ENCODE measurements at places on chromosomes 13 and 19.
A peak's percentile ranks its signal among the peaks of the same experiment; 100 is the strongest.

- peak; percentile 100 for DNase-seq
These were observed 770 bp downstream of the SERTAD3 start for GRCh38 chr19:40443131-40443999.

DNA sequence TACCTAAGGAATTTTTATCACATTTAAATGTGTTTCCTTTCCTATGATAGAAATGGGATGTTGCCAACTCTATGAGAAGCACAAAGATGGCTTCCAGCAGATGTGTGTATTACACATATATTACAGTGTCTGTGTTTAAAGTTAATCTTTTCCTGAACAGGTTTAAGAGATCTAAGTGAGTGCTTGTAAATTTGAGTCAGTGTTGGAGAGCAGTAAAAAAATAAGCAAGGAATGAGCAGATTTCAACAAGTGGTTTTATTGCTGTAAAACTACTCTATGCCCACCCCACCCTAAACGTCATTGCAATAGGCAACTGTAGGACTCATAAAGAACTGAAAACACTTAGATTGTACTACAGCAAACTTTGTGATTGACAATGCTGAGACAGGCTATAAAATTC, 248.7 kb downstream of the KLF5 start:
- no peak for DNase-seq

DNA sequence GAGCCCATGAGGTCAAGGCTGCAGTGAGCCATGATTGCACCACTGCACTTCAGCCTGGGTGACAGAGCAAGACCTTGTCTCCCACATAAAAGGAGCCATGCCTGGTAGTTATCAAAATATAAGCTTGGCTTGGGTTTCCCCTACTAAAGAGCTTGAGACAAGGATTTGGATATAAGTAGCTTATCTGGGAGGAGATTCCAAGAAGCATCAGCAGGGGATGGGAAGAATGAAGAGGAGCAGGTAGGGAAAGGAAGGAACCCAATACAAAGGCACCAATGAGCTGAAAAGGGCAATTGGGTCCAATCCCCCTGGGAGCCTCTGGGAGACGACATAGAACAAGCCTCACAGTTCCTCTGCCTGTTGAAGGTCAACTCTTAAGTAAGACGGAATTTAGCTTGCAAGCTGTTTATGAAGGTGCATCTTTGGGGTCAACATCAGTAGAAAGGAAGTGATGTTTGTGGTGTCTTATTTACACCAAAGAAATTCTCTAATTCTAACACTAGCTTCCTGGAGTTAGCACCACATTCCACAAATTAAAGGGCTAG, 7.4 kb upstream of the CLEC4G start:
- DNase-seq: no peak

DNA sequence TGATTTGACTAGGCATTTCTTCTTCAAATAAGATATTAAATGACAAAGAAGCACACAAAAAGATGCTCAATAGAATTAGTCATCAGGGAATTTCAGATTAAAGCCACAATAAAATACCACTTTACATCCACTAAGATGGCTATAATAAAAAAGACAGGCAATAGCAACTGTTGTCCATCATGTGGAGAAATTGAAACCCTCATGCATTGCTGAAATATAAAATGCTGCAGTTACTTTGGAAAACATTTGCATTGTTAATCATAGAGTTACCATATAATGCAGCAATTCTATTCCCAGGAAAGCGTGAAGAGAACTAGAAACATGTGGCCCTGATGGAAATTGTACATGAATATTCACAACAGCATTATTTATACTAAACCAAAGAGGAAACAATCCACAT, 605.5 kb upstream of the SLITRK1 start:
- DNase-seq: no peak

GRCh38 chr19:48770266-48770665, 14.9 kb downstream of the FGF21 start:
- no peak for DNase-seq

DNA sequence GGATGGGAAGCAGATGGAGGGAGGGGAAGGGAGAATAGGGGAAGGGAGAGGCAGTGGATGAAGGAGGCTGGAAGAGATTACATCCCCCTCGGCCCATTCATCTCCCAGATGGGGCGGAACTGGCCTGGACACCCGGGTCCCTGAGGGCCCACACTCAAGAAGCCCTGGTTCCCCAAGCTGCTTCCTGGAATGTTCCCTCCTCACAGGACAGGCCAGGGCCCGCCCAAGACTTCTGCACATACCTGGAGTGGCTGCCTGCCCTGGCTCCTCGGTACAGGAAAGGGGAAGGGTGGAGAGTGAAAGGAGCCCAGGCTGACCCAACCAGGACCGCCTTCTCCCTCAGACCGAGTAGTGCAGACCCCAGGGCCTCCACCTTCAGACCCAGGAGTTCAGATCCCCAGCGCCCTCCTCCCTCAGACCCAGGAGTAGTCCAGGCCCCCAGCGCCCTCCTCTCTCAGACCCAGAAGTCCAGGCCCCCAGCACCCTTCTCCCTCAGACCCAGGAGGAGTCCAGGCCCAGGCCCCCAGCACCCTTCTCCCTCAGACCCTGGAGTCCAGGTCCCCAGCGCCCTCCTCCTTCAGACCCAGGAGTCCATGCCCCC, 489 bp downstream of the NTF4 start:
- DNase-seq: no peak

DNA sequence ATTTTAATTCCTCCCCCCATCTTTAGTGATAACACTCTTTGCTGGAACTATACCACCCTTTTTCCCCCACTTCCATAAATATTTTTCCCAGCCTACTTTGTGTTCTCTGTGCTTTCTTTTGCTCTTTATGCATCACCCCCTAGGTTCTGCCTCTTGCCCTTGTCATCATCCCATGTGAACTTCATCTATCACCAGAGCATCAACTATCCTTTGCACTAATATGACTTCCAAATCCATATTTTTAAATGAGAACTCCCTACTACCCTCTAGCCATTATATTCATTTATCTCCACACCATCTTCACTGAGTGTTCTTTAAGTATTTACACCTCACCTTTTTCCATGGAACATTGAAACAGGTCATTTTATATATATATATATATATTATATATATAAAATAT, 452.7 kb downstream of the FOXO1 start:
- no peak for DNase-seq

DNA sequence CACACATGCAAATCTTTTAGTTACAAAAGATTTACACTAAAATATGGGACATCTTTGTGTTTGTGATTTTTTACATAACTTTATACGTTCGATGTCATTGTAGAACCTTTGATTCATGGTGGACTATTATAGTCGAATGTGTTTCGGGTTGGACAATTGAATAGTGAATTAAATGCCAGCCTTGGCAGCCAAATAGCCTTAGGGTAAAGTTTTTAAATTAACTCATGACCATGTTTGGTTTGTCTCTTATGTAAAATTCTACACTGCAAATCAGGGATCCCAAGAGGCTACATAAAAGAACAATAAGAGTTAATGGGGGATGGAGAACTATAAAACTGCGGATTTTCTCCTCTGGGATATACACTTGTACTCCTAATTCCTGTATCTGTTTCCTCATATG, 1735.6 kb upstream of the SPRY2 start:
- no peak for DNase-seq

DNA sequence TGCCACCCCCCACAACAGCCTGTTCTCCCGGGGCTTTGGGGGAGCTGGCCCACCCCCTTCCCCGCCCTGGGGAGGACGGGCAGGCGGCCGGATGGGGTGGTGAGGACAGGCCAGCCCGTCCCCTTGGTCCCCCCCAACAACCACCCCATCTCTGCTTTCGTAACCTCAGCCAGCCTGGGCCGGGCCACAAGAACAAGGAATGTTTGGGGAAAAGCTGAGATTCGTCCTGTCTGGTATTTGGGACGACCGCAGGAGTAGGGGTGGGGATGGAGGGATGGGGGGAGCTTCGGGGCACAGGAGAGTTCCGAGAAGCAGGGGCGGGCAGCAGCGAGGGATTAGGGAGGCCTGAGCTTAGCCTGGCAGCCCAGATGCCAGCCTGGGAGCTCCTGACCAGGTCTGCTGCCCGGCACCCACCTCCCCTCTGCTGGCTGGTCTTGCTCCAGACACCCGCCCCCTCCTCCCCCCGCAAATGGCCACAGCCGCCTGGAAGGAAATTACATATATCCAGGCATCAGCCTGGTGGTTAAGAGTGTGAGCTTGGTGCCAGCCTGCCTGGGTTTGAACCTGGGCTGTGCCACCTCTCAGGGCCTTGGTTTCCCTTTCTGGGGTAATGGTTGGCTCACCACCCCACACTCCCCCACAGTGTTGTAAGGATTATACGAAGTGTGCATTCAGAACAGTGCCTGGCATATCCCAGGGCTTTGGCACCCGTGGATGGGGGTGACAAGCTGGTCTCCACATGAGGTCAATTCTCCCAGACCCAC, at the start of gene PODNL1:
Gene PODNL1, minus strand, starts transcription at position 117 of the 764 bp plus-strand sequence. CDS start 236 bp downstream, outside the sequence.
- no peak for DNase-seq

DNA sequence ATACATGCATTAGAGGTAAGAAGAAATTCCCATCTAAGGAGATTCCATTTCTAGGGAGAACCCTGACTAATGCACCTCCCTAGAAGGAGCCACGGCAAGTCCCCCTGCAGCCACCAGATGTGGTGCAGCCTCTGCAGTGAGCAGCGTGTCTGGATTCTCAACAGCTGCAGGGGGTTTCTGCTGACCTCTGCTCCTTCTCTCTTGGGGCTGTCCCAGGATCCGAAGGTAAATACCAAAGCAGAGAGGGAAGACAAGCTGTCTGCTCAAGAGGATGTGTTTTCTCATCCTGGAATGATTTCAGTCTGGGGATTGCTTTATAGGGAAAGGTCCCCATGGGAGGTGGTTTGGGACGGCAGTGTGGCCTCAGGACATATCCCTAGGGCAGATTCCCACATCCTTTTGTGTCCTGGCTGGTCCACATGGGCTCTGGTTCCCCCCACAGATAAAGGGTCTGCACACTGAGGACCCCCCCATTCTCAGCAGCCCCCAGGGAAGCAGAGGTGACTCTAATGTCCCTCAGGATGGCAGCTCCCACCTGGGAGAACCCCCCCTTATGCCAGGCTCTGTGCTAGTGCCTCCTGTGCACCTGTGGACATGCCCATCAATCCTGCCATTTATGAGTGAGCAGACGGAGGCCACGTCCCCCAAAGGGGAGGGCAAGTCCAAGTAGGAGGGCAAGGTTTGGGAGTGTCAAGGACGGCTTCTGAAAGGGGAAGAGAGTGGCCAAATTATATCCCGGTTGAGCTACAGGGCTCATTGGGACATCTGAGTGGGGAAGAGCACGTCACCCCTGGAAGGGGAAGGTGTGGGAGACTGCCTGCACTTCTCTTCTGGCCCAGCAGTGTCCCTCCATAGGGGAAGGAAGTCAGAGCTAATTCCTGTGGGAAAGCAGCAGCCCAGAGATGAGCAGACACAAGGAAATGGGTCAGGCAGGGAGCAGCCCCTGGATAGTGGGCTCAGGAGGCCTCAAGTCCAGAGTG, 10.2 kb upstream of the OR10H5 start:
- DNase-seq: no peak

DNA sequence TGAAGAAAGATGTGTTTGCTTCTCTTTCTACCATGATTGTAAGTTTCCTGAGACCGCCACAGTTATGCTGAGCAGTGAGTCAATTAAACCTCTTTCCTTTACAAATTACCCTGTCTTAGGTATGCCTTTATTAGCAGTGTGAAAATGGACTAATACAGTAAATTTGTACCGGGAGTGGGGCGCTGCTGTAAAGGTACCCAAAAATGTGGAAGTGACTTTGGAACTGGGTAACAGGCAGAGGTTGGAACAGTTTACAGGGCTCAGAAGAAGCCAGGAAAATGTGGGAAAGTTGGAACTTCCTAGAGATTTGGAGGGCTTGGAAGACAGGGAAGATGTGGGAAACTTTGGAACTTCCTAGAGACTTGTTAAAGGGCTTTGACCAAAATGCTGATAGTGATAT, 9.2 kb upstream of the PDS5B start:
- DNase-seq: no peak

GRCh38 chr13:98370806-98371515, 193.9 kb upstream of the RNF113B start:
- no peak for DNase-seq

- no peak for DNase-seq
These were observed 360.0 kb downstream of the DCT start for GRCh38 chr13:94119360-94119936.

DNA sequence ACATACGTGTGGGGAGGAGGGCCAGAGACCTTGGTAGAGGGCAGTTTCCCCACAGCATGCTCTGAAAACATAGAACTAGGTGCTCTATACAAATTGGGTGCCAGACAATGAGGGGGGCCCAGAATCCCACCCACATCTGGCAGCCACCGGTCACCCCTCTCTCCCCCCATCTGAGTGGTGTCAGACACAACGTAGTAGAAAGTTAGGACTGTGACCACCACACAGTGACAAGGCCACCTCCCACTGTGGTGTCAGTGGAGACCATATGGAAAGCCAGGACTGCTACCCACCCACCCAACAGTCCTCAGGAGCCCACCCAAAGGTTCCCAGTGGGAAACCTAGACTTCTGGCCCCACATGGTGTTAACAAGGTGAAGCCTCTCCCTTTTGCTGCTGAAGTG, 2.1 kb upstream of the ATP4B start:
- no peak for DNase-seq

GRCh38 chr13:28340272-28340793, 154.6 kb downstream of the FLT1 start:
- no peak for DNase-seq

GRCh38 chr13:110089815-110090214, 217.1 kb downstream of the COL4A1 start:
- no peak for DNase-seq

DNA sequence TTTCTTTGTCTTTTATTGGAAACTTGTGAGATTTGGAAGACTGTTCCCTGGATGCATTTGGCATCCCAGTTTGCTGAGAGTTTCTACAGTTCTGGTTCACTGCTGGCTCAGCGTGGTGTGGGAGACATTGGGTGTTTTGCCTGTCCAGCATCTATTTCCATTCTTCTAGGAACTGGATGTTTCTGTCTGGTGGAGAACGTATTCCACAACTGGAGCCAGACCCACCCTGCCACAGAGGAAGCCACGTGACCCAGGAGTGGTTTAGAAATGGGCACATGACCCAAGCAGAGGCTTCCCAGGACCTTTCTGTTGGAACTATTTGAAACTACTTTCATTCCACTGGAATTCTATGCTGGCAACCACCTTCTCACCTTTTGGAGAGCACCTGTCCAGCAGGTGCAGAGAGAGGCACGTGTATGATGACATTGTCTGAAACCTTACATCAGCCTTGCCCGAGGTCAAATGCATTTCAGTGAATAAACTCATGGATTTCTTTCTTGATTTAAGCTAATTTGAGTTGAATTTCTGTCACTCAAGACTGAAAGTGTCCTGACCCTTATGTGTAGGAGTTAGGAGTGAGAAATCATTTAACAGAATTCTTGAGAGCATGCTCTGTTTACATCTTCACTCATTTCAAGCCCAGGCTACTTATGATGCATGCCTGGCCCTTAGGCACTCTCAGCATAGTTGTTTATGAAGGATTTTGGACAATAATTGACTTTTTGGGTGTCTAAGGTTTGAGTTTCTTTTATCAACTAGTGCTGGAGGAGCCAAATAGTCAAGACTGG, 121.8 kb downstream of the AKAP11 start:
- peak; percentile 24 for DNase-seq
